ENCODE measurements at places on chromosomes 5 and 9. TPM values are rescaled to one million over a fixed set of nuclear protein-coding genes. Genes with fewer than 3 reads are reported as not detected.

- H3K36me3 ChIP-seq, result no peaks in the 10 kb centered on the region
- H3K4me3 ChIP-seq, result no peak overlapping the region
- no peak overlapping the region for H3K27ac ChIP-seq
- peaks cover 3% of the 10 kb centered on the region for H3K4me1 ChIP-seq
- DNase-seq, result no peak
Measured at GRCh38 chr9:72574156-72574810, 52.9 kb downstream of the TMC1 start.

DNA sequence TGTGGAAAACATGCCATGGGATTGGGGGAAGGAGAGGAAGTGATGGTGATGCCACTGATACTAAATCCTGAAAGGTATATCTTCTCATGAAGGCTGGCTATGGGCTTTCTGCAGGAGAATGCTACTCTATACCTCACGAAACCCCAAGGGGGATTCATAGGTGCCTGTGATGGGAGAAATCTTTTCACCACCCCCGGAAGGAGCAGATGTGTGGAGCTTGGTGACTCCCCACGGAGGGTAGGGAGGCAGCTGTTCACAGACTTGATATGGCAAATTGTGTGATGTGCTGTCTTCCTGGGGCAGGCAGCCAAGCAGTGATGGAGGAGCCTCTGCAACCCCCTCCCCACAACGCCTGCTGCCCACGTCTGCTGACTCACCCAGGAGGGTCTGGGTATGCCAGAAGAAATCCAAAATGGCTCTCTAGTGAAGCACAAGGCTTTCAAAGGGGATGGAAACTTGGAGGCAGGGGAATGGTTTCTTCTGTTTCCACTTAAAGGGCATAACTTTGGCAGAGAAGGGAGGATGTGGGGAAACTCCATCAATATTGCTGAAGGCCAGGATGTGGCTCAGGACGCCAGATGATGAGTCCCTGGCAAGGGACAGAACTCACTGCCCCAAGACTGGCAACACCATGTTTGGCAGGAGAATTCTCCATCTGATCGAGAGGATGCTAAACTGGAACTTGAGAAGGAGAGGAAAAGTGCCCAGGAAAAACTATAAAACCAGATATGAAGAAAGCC, 188.3 kb downstream of the GABBR2 start:
- no peak overlapping the region for H3K27ac ChIP-seq
- H3K36me3 ChIP-seq, result no peaks in the 10 kb centered on the region
- no peaks in the 10 kb centered on the region for H3K4me1 ChIP-seq
- H3K4me3 ChIP-seq, result no peak overlapping the region

DNA sequence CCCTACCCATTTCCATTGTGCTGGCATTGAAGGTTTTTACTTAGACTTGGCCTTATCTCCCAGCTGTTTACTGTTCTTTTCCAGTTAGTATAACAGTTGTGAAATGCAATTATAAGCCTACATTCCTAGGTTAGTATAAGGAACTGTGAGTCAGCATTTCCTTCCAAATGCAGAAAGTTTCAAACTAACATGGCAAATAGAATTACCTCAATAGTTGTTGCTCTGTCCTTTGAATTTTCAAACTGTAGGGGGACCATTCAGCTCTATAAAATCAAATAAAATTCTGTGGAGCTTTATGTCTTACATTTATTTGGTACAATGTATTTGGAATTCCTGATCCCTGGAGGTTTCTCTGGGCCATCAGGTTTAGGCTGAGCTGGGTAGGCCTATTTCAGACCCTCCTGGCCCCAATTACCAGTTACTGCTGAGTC, 47.2 kb downstream of the ARHGEF28 start:
- H3K27me3 ChIP-seq, result no peaks in the 10 kb centered on the region
- H3K36me3 ChIP-seq, result no peaks in the 10 kb centered on the region
- DNase-seq, result no peak
- peaks cover 34% of the 10 kb centered on the region for H3K4me1 ChIP-seq

GRCh38 chr5:55172937-55173686, at the start of gene CDC20B:
CDC20B (minus strand) TSS chr5:55173177; CDS start chr5:55173000, 177 bp downstream.
- peak within 1 kb of the TSS; percentile 37 for H3K4me3 ChIP-seq
- no peaks in the 10 kb centered on the region for H3K27me3 ChIP-seq
- H3K36me3 ChIP-seq, result no peaks in the 10 kb centered on the region
- H3K4me1 ChIP-seq, result peaks cover 26% of the 10 kb centered on the region
- peak; percentile 76 for DNase-seq
- H3K27ac ChIP-seq, result no peak within 1 kb of the TSS

DNA sequence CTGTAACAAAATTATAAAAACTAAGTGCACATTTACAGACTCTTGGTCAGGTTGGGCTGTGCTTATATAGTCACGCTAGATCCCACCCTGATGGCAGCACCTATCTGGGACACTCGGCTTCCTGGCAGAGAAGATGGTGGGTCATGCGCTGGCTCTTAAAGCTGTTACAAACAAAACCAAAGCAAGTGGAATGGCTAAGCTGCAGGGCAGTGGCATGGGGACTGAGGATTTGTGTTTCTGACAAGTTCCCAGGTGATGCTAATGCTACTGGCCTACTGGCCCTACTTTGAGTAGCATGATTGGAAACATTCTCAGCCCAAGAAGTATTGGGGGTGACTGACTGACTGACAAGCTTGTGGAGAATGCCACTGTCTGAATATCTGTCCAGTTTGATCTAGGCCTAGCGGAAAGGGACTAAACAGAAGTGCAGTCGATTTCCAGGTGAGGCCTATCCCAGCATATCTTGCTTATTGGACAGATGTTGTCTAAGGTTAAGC, 8.3 kb downstream of the BTF3 start:
- peaks cover 34% of the 10 kb centered on the region for H3K36me3 ChIP-seq
- no peak overlapping the region for H3K27ac ChIP-seq
- no peak overlapping the region for H3K4me3 ChIP-seq
- H3K27me3 ChIP-seq, result no peaks in the 10 kb centered on the region
- DNase-seq, result no peak
- H3K4me1 ChIP-seq, result no peaks in the 10 kb centered on the region

DNA sequence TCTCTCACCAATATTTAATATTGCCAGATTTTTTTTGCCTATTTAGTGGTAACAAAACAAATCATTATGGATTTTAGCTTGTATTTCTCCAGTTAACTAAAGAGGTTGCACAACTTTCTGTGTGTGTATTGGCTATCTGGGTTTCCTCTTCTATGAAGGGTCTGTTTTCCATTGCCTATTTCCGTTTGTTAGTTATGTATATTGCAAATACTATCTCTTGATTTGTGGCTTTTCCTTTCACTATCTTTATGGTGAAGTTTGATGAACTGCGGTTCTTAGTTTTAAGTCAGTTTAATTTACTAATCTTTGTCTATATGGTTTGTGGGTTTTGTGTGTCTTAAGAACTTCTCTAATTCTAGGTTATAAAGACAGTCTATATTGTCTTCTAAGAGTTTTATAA, 136.3 kb downstream of the CEP120 start:
- no peak overlapping the region for H3K4me3 ChIP-seq
- no peaks in the 10 kb centered on the region for H3K36me3 ChIP-seq
- H3K27ac ChIP-seq, result no peak overlapping the region
- peaks cover 3% of the 10 kb centered on the region for H3K27me3 ChIP-seq
- DNase-seq, result no peak
- H3K4me1 ChIP-seq, result peaks cover 4% of the 10 kb centered on the region

GRCh38 chr5:156354571-156354970, 27.6 kb downstream of the SGCD start:
- H3K27me3 ChIP-seq, result no peaks in the 10 kb centered on the region

GRCh38 chr5:39450487-39450886, 25.7 kb upstream of the DAB2 start:
- H3K27ac ChIP-seq, result no peak overlapping the region
- no peak overlapping the region for H3K4me3 ChIP-seq
- H3K27me3 ChIP-seq, result no peaks in the 10 kb centered on the region
- H3K4me1 ChIP-seq, result no peaks in the 10 kb centered on the region
- H3K36me3 ChIP-seq, result no peaks in the 10 kb centered on the region

DNA sequence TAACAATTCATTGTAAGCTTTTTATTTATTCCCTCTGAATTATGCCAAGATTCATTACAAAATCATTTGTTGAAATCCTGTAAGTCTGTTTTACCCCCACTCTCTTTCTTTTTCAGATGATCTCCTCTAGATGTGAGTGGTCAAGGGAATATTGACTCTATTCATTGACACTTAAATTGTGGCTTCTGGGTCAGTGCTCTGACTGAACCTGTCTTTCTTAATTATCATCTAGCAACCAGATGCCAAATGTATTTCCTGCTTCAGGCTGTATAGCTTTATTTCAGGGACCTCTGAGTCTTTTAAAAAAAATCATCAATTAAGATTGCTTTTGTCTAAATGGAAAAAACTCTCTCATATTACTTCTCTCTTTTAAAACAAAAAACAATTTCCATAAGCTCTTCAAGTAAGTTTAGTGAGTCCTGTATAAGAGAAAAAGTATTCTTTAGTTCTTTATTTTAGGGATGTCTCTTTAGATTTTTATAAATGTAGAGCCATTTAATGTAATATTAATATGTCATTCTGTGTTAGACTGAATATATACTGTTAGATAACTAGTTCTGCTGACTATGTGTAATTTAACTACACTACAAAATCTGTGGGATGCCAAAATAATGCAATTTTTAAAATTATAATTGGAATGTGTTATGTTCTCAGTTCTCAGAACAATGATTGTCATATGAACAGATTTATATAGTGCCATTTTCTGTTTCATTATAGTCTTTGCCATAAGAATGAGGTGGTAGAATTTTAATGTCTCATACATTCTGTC, 645.8 kb upstream of the EDIL3 start:
- no peak overlapping the region for H3K27ac ChIP-seq
- H3K27me3 ChIP-seq, result no peaks in the 10 kb centered on the region
- H3K4me3 ChIP-seq, result no peak overlapping the region
- no peaks in the 10 kb centered on the region for H3K4me1 ChIP-seq

DNA sequence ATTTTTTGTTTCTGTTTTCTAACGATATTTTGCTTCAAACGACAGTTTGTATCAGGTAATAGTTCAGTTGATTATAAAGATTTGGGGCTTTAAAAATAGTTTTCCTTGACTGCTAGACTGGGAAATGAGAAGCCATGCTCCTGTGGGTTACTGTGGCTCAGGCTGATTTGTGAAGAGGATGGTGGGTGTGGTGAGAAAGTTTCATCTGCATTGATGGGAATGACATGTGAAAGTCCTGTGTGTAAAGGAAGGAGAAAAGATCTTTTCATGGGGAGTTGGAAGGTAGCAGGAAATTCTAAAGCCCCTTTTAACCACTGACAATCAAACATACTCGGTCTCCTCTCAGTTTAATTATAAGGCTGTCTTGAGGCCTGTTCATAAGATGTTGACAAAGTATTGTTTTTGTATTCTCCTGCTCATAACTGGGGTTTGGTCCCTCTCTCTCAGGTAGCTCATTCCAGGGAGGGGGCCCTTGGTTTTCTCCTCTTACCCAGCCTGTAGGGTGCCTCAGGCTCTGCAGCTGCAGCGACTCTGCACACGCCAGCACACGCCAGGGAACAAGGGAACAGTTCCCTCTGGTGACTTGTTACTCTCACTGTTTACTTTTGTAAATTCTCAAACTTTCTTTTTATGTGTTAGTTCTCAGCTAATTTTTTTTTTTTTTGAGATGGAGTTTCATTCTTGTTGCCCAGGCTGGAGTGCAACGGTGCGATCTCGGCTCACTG, 91.6 kb downstream of the CARTPT start:
- no peaks in the 10 kb centered on the region for H3K27me3 ChIP-seq
- no peak for DNase-seq
- no peaks in the 10 kb centered on the region for H3K4me1 ChIP-seq
- no peak overlapping the region for H3K27ac ChIP-seq

GRCh38 chr5:116939641-116940040, 365.0 kb upstream of the SEMA6A start:
- no peaks in the 10 kb centered on the region for H3K4me1 ChIP-seq
- peaks cover 4% of the 10 kb centered on the region for H3K27me3 ChIP-seq
- no peaks in the 10 kb centered on the region for H3K36me3 ChIP-seq
- H3K27ac ChIP-seq, result no peak overlapping the region

DNA sequence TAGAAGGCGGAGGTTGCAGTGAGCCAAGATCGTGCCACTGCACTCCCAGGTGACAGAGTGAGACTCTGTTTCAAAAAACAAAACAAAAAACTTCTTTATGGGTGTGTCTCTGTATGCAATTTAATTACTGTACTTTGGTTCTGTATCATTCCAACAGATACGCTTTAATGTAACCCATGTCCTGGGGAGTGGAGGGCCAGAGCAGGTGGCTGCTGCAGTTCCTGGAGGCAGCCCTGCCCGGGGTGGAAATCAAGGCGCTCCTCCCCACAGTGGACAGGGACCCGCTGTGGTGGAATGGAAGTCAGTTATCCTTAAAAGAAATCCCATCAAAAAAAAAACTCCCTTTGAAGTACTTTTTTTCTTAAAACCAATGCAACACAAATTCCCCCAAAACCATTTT, 1.9 kb downstream of the DAP start:
- DNase-seq, result no peak
- H3K27ac ChIP-seq, result no peak overlapping the region
- peaks cover 34% of the 10 kb centered on the region for H3K4me1 ChIP-seq
- H3K4me3 ChIP-seq, result no peak overlapping the region
- H3K36me3 ChIP-seq, result peaks cover 10% of the 10 kb centered on the region

DNA sequence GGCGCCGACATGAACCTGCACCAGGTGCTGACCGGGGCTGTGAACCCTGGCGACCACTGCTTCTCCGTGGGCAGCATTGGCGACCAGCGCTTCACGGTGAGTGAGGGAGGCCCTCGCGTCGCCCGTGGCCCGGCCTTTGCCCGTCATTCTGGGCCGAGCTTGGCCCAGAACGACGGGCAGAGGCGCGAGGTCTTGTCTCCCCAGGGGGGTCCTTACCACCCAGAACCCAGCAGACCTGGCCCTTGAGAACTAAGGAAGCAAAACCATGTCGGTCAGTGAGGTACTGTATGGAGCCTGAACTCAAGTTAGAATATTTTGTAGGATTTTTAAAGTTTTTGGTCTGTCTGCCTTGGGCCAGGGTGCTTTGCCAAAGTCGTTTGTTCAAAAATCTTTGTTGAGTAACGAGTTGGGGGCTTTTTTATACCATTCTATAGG, 691 bp downstream of the DMXL1 start:
- H3K27ac ChIP-seq, result peak overlapping the region; percentile 99
- DNase-seq, result no peak
- H3K36me3 ChIP-seq, result no peaks in the 10 kb centered on the region

DNA sequence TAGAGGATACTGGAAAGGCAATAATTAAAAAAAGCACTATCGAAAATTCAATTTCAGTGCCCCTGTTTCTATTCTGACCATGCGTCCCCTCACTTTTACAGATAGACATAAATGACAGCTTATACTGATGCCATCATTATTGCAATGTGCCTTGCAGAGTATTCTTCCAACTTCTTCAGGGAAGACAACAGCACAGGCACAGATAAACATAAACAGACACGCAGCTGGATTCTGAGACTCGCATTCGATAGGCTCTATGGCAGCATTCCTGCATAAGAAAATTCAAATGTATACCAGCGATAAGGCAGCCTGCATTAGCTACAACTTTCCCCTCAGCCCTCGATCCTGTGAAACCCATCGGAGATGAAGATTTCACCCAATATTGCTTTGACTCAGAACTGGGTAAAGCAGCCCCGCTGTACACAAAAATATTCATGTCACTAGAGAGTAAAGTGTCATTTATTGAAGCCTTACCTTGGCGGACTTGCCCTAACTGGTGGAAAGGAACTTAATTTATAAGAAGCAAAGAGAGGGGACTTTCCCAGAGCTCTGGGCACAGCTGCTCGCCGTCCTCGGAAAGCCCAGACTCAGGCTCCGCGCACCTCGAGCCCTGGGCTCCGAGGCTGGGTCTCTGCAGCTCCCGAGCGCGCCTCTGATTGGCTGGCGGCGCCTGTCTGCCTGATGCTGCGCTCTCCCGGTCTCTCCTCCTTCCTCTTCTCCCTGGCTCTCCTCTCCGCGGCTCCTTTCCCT, at the start of gene CDH18:
Gene CDH18 (minus strand): TSS at position 589 of the 750 bp plus-strand sequence. CDS start 149,214 bp downstream, outside the sequence.
- H3K27me3 ChIP-seq, result no peaks in the 10 kb centered on the region
- H3K4me3 ChIP-seq, result no peak within 1 kb of the TSS
- no peaks in the 10 kb centered on the region for H3K36me3 ChIP-seq

The SLC36A3 gene
- not detected for total RNA-seq

The CEP120 gene
- 11.0 TPM for total RNA-seq

The C5orf63 gene
- 3.1 TPM for total RNA-seq

The FREM1 gene
- 4.7 TPM for total RNA-seq

The PKD2L2 gene
- total RNA-seq, result not detected

The ZNF608 gene
- 3.9 TPM for total RNA-seq

The KLHL9 gene
- 14.5 TPM for total RNA-seq

Measured in liver (tissue), 10 donors.